ENCODE measurements at places on chromosomes 5 and 9. TPM values are rescaled to one million over a fixed set of nuclear protein-coding genes. Genes with fewer than 3 reads are reported as not detected.
A peak's percentile ranks its signal among the peaks of the same experiment; 100 is the strongest.

Gene ANKRD55
- 2.2 TPM for polyA plus RNA-seq

Gene FYB1
- 23.3 TPM for polyA plus RNA-seq

Gene OCLN
- polyA plus RNA-seq: 3.0 TPM

- no peak overlapping the region for H3K27ac ChIP-seq
- no peak for DNase-seq
- no peaks in the 10 kb centered on the region for H3K27me3 ChIP-seq
- no peaks in the 10 kb centered on the region for H3K36me3 ChIP-seq
- H3K4me3 ChIP-seq: no peak overlapping the region
- H3K4me1 ChIP-seq: peaks cover 30% of the 10 kb centered on the region
Measured at GRCh38 chr9:27355166-27355565, 58.2 kb upstream of the EQTN start.

GRCh38 chr5:21919414-21920022 lies 933.6 kb downstream of the CDH12 start:
- H3K4me1 ChIP-seq: no peaks in the 10 kb centered on the region
- H3K27ac ChIP-seq: no peak overlapping the region
- H3K36me3 ChIP-seq: no peaks in the 10 kb centered on the region
- H3K4me3 ChIP-seq: no peak overlapping the region

- peak overlapping the region; percentile 85 for H3K27ac ChIP-seq
- peaks cover 23% of the 10 kb centered on the region for H3K4me1 ChIP-seq
- H3K27me3 ChIP-seq: no peaks in the 10 kb centered on the region
- DNase-seq: no peak
- no peak overlapping the region for H3K4me3 ChIP-seq
Measured at GRCh38 chr5:43106290-43106638, 14.4 kb upstream of the ZNF131 start.

DNA sequence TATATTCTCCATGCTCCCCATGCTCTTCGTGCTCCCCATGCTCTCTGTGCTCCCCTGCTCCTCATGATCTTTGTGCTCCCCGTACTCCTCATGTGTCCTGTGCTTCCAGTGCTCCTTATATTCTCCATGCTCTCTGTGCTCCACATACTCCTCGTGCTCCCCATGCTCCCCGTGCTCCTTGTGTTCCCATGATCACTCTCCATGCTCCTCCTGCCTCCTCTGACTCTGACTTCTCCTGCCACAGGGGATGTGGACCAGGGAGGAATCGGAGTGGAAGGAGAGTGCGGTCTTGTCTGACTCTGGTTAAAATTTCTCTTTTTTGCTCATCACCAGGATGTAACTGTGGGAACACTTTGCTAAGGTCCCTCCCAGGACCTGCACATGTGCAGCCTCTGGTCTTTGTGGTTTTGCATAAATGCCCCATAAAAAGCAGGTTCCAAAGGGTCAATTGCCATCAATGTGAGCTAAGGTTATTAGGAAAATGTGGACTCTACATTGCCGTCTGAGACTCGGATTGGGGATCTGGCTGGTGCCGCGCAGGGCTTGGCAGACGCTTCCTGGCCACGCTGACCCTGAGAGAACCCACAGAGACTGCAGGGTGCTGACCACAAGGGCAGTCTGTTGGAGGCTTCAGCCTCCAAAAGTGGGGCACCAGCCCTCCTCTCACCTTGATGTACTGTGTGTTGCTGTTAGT lies 52.5 kb downstream of the TRIP13 start:
- H3K27me3 ChIP-seq: no peaks in the 10 kb centered on the region
- no peak overlapping the region for H3K27ac ChIP-seq
- no peak overlapping the region for H3K4me3 ChIP-seq
- no peaks in the 10 kb centered on the region for H3K4me1 ChIP-seq

DNA sequence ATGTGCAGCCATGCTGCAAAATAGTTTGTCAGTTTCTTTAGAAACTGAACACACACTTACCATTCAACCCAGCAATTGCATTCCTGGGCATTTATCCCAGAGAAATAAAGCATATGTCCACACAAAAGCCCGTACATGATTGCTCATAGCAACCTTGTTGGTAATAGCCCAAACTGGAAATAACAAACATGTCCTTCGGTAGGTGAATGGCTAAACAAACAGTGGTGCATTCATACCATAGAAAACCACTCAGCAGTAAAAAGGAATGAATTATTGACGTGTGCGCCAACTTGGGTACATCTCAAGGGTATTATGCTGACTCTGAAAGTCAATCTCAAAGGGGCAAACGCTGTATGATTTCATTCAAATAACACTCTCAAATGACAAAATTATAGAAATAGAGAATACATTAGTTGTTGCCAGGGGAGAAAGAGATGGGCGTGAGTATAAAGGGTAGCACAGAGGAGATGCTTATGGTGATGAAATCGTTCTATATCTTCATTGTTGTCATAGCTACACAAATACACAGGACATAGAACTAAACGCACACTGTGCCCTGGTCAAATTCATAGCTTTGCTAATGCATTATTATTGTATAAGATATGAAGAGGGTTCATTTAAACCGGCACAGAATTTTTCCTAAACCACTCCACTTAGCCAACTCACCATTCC lies 58.2 kb downstream of the DRD1 start:
- H3K4me3 ChIP-seq: no peak overlapping the region
- no peaks in the 10 kb centered on the region for H3K4me1 ChIP-seq
- no peaks in the 10 kb centered on the region for H3K27me3 ChIP-seq
- DNase-seq: no peak

DNA sequence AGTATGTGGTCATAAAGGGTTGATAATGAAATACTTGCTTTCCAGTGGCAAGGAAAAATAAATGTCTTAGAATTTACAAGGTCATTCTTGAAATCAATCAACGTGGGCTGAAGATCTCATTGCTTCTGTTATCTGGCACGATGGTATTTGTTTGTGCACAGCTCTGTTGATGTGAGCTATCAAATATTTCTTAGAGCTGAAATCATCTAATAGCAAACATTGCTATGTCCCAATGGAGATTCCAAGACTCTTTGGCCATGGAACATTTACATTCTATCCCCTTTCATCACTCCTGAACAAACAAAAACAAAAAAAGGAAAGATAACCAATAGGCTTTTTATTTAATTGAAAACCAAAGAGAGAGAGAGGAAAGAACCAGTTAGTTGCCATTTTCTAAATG lies 111.5 kb upstream of the CCDC152 start:
- no peaks in the 10 kb centered on the region for H3K27me3 ChIP-seq
- H3K4me1 ChIP-seq: no peaks in the 10 kb centered on the region
- H3K36me3 ChIP-seq: no peaks in the 10 kb centered on the region
- no peak for DNase-seq
- H3K4me3 ChIP-seq: no peak overlapping the region

DNA sequence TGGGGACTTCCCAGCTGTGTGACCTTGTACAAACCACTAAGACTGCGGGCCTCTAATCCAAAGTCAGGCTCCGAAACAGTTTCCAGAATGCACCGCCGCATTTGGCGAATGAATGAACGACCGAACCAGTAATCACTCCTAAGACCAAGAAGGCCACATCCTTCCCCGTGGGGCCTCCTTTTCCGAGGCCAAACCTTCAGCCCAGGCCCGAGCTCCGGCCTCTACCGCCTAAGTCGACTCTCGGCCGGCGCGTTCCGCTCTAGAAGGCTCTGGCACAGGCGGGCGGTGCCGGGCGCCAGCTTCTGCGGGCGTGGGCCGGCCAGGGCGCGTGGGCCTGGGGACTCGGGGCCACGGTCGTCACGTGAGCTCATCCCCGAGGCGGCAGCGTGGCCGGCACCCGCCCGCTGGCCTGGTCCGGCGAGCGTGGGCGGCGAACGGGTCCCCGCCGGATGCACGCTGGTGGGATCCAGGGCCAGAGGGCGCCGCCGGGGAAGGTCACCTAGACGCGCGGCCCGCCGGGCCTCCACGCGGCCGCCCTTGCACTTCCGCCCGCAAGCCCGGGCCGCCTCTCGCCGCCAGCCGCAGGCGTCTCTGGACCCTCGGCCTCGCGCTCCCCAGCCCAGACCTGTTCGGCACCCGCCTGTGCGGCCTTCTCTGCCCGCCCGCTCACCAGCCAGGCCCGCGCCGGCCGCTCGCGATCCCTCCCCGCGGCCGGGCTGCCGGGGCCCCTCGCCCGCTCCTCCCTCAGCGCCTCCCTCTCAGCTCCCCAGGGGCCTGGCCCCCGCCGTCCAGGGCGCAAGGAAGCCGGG lies 754 bp downstream of the VDAC1 start:
- peaks cover 62% of the 10 kb centered on the region for H3K4me1 ChIP-seq
- no peaks in the 10 kb centered on the region for H3K27me3 ChIP-seq
- DNase-seq: peak; percentile 95

GRCh38 chr9:133163504-133164172 lies at the start of gene GBGT1:
Gene GBGT1 (minus strand): TSS chr9:133163914. CDS start chr9:133162412, 1,502 bp downstream.
- peak; percentile 93 for DNase-seq
- H3K27me3 ChIP-seq: no peaks in the 10 kb centered on the region
- peak within 1 kb of the TSS; percentile 56 for H3K4me3 ChIP-seq

DNA sequence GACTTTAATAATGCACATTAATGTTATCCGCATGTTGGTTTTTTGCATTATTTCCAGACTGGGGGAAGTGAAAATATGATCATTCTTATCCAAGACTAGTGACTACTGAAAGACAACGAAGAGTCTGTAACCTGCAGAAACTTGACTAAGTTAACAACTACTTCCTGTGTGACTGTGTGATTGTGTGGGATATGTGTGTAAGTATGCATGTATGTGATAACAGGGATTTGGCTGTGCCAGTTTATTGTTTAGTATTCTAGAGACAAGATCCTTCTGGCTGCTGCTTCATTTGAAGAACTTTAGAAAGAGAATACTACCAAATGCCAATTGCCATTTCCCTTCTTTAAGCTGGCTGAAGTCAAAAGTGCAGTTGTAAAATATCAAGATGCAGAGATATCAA lies 375.7 kb upstream of the PRR16 start:
- H3K27ac ChIP-seq: no peak overlapping the region
- no peak overlapping the region for H3K4me3 ChIP-seq
- no peaks in the 10 kb centered on the region for H3K36me3 ChIP-seq
- no peak for DNase-seq
- H3K27me3 ChIP-seq: no peaks in the 10 kb centered on the region

DNA sequence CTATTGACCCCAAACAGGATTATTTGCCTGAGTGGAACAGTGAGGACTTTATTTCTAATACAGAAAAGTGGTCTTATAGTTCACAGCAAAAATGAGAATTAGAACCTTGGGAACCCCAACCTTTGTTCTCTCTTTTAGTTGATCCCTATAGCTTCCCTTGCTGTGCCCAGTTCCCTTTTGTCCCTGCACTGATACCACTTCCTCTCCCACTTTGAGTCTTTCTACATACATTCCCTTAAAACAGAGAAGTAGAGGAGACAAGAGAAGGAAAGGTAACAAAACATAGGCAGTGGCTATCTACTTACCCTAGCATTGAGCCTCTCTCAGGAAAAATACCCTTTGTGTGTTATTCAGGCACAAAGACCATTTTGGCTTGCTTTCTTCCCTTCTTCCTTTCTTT lies 246.4 kb downstream of the FAM114A2 start:
- H3K27me3 ChIP-seq: no peaks in the 10 kb centered on the region
- H3K4me3 ChIP-seq: no peak overlapping the region
- no peak overlapping the region for H3K27ac ChIP-seq
- H3K4me1 ChIP-seq: no peaks in the 10 kb centered on the region

GRCh38 chr5:10602031-10602806 lies 38.3 kb downstream of the ANKRD33B start:
- no peak for DNase-seq
- no peak overlapping the region for H3K4me3 ChIP-seq
- H3K27ac ChIP-seq: no peak overlapping the region
- H3K36me3 ChIP-seq: no peaks in the 10 kb centered on the region

- no peaks in the 10 kb centered on the region for H3K27me3 ChIP-seq
- H3K4me3 ChIP-seq: no peak overlapping the region
- H3K4me1 ChIP-seq: no peaks in the 10 kb centered on the region
- no peak for DNase-seq
Measured at GRCh38 chr5:171462928-171463861, 43.7 kb downstream of the FGF18 start.

DNA sequence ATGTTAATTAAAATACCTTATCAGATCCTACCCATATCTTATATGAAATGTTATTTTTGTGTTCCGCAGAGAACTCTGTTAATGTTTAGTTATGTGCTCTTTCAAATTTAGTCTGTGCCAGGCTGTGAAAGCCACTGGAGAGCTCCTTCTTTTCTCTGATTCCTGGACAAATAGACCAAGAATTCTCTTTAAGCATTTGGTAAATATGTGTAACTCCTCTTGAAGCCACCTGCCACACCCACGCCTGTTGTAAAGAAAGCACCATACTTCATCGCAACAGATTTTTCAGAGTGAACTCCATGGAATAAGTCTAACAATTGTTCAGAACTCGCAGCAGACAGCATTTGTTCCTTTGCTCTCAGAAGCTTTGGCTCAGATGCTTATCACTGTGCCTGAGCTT lies 301.1 kb downstream of the FAM170A start:
- H3K36me3 ChIP-seq: no peaks in the 10 kb centered on the region
- no peaks in the 10 kb centered on the region for H3K27me3 ChIP-seq
- H3K27ac ChIP-seq: no peak overlapping the region
- no peak overlapping the region for H3K4me3 ChIP-seq
- H3K4me1 ChIP-seq: no peaks in the 10 kb centered on the region

DNA sequence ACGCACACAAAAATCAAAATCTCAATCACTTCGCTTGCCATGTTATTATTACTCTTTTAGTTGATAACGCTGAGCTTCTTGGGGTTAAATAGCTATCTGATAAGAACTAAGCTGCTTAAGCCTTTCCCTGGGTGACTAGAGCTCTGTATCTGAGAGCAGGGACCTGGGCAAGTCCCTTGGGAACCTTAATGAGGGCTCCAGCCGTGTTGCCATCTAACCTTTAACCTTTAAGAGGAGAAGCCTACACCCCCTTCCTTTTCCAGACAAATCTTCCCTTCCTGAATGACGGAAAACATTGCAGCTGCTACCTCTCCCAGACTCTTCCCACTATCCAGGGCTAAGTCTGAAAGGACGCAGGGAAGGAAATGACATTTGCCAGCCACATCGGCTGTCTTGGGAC lies 216.5 kb upstream of the RAI14 start:
- no peak overlapping the region for H3K4me3 ChIP-seq
- DNase-seq: no peak
- H3K4me1 ChIP-seq: no peaks in the 10 kb centered on the region
- H3K27ac ChIP-seq: no peak overlapping the region

DNA sequence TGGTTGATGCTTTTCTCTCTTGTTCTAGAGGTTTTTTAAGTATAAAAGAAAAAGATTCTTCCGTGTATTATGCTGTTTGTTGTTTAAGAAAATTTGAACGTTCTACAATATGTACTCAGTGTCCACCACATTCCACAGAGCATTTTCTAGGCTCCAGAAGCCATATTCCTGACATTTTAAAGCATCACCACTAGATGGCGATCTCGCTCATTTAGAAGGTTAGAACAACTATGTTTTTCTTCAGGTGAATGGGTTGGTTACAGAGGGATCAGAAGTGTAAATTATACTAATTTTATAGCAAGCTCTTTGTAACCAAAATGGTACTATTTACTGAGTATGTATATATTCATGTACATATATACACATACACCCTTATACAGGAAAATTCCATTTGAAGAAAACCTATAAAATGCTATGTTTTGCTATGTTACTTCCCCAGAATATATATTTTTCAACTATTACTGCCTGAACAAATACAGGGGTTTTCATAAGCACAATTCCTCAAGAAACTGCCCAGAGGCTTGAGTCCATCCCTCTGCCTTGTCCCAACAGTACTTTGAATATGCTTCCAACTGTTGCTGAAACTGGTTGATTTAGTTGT lies 284.3 kb downstream of the CCDC171 start:
- H3K27me3 ChIP-seq: no peaks in the 10 kb centered on the region
- no peaks in the 10 kb centered on the region for H3K36me3 ChIP-seq
- H3K4me1 ChIP-seq: no peaks in the 10 kb centered on the region
- no peak overlapping the region for H3K27ac ChIP-seq
